Activated CD4-positive, alpha-beta memory T cell treated with anti-CD3 and anti-CD28 coated beads for 36 hours (primary cell): ENCODE measurements at places on chromosomes 4 and X. TPM values are rescaled to one million over a fixed set of nuclear protein-coding genes. Genes with fewer than 3 reads are reported as not detected.

- no peak for DNase-seq
Observed at GRCh38 chr4:76486588-76487276, 51.7 kb downstream of the SHROOM3 start.

DNA sequence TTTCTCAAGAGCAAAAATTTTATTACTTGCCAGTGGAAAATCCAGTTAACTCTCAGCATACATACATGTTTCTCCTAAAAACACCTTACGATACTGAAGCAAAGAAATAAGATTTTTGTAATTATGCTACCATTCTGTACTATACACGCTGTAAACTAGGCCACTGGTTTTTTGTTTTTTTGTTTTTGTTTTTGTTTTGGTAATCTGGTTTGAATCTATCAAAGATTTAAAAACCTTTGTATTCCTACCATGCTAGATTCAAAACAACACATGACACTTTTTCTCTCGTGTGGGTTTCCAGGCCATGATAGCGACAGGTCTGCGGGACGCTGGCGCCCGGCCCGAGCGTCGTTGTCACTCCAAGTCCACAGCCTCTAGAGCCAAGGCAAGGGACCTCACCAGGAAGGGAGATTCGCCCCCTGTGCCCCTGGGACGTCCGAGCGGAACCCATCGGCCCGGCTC, 723 bp downstream of the TMEM192 start:
- no peak for DNase-seq

GRCh38 chrX:137915466-137915865, 349.5 kb downstream of the ZIC3 start:
- no peak for DNase-seq

DNA sequence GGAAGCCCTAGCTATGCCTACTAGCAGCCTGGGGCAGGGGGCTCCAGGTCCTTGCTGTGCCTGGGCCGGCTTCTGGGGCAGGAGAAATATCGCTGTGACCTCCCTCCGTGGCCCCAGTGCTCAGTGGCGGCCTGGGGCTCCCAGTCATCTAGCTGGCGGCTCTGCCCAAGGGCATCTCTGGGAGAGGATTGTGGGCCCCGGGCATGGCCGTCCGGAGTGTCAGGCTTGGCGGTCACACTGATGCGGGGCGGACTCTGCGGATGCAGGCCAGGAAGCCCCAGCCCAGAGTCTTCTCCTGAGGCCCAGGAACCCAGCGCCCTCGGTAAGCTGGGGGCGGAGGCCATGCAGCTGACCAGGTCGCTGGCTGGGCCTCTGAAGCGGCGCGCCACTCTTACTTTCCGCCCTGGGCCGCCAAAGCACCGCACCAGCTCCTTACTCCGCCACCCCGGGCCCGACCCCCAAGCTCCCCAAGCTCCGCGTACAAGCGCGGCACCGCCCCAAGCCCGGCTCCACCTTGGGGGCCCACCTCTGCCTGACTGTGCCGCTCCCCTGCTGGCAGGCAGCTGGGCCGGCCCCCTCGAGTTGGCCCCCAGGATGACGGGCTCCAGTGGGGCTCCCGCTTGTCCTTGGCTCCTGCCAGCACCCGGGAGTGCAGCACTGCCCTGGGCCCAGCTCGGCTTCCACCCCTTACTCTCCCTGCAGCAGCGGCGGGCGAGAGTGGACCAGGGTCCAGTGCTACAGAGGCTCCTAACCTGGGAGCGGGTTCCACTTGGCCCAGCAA, 720.0 kb downstream of the PCDH18 start:
- no peak for DNase-seq

DNA sequence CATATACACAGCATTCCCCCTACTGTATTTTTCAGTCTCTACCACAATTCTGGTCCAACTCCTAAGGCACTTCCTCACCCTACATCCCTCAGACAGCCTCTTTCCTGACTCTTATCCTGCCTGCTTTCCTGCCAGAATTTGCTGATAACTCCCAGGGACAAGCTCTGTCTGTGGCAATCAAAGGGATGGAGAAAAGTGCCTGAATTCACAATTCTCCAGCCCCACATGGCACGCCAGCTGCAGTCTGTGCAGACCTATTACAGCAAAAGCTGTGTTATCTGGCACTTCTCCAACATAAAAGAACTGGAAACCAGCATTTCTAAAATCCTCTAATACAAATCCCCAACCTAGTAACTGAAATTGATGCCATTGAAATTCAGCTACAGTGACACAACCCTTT, 404.8 kb downstream of the KLHL13 start:
- DNase-seq = no peak

DNA sequence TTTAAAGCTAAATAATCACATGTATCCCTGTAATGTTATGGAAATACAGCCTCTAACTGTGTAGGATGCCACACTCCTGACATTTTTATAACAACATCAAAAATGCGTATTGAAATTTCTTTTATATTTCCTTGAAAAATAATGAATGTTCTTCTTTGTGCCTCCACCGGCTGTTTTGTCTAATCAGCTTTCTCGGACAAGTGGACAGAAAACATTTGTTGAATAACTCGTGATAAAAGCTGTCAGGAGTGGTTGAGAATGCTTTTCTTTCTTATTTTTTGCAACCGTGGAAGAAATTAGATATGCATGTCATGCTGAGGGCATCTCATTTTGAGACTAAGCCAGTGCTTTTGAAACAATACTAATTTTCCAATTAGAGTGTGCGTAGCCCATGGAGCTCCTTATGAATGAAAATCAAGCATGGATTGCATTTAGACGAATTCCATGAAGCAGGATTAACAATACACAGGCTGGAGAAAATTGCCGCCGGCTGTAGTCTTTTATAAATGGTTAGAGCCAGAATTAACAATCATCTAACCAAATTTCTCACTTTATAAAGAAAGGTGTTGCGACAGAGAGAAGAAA, 614.5 kb upstream of the LCORL start:
- no peak for DNase-seq

DNA sequence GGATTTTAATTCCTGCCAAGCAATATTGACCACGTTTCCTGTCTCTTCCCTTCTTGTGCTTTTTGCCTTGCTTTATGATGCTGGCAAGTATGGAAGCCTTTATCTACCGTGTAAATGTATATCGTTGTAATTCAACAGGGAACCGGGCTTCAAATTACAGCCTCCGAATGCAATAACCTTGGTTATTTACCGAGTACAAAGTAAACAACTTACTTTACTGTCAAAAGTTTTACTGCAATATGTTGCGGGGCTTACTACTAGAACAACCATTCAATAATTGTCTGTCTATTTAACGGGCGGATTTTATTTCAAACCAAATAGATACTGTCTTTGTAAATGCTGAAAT, 73.1 kb downstream of the PALLD start:
- DNase-seq = no peak

- DNase-seq = no peak
Observed at GRCh38 chr4:153771046-153771445, 11.2 kb upstream of the RNF175 start.

DNA sequence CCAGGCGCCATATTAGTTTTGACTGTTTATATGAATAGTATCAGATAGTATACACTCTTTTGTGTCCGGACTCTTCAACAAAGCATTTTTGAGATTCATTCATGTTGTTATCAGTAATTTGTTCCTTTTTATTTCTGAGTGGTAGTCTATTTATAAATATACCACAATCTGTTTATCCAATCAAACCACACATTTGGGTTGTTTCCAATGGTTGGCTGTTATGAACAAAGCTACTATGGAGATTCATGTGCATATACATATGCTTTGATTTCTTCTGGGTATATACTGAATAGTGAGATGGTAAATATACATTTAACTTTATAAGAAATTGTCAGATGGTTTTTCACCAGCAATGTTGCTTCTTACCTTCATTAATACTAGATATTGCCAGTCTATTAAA, 36.8 kb upstream of the TAPT1 start:
- no peak for DNase-seq

GRCh38 chrX:16970977-16971376, 24.5 kb downstream of the REPS2 start:
- DNase-seq = no peak

TMPRSS11D gene
- not detected for total RNA-seq

RAB9B gene
- total RNA-seq = 0.44 TPM

ZMAT1 gene
- 3.7 TPM for total RNA-seq

AFF2 gene
- 0.45 TPM for total RNA-seq

GUCY1B1 gene
- total RNA-seq = 0.36 TPM

TENT5D gene
- not detected for total RNA-seq
